ENCODE measurements at places on chromosomes 13 and 19. TPM values are rescaled to one million over a fixed set of nuclear protein-coding genes. Genes with fewer than 3 reads are reported as not detected.

- peaks cover 3% of the 10 kb centered on the region for H3K36me3 ChIP-seq
- DNase-seq, result no peak
- H3K4me1 ChIP-seq, result no peaks in the 10 kb centered on the region
- no peak overlapping the region for H3K4me3 ChIP-seq
- no peaks in the 10 kb centered on the region for H3K27me3 ChIP-seq
Measured at GRCh38 chr13:97710797-97711196, 242.7 kb upstream of the IPO5 start.

GRCh38 chr19:51450730-51451307, 7.4 kb downstream of the SIGLEC8 start:
- H3K4me3 ChIP-seq, result no peak overlapping the region
- H3K4me1 ChIP-seq, result peaks cover 12% of the 10 kb centered on the region
- H3K27me3 ChIP-seq, result peaks cover 23% of the 10 kb centered on the region
- H3K36me3 ChIP-seq, result no peaks in the 10 kb centered on the region

GRCh38 chr19:13033819-13034611, 38.7 kb downstream of the NFIX start:
- peaks cover 2% of the 10 kb centered on the region for H3K27me3 ChIP-seq
- peak; percentile 55 for DNase-seq
- peaks cover 8% of the 10 kb centered on the region for H3K4me1 ChIP-seq
- peak overlapping the region; percentile 89 for H3K27ac ChIP-seq
- no peak overlapping the region for H3K4me3 ChIP-seq
- no peaks in the 10 kb centered on the region for H3K36me3 ChIP-seq

DNA sequence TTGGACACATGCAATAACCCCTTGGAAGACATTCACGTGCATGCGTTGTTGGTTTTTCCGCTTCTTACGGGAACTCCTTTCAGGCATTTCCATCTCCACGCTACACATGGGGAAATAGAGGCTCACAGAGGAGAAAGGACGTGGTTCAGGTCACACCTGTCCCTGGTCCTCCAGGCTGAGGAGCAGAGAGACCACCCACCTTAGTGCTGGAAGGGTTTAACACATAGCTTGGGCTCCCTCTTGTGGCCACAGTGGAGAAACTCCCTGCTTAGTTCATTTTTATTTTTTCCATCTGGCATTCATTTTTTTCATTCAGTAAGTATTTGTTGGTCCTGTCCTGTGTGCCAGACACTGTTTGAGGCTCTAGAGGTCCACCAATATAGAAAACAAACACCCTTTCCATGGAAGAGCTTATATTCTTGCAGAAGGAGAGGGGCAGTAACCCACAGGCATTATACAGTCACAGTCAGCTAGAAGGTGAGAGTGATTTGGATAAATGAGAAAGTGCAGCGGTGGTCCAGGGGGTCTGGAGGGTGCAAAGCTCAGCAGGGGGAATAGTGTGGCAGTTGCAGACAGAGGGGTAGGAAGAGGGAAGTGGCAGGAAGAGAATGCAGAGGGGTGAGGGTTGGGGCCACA, 24.2 kb upstream of the TTYH1 start:
- H3K4me3 ChIP-seq, result peak overlapping the region; percentile 57
- peaks cover 8% of the 10 kb centered on the region for H3K27me3 ChIP-seq
- no peak overlapping the region for H3K27ac ChIP-seq
- peaks cover 42% of the 10 kb centered on the region for H3K4me1 ChIP-seq
- H3K36me3 ChIP-seq, result no peaks in the 10 kb centered on the region

DNA sequence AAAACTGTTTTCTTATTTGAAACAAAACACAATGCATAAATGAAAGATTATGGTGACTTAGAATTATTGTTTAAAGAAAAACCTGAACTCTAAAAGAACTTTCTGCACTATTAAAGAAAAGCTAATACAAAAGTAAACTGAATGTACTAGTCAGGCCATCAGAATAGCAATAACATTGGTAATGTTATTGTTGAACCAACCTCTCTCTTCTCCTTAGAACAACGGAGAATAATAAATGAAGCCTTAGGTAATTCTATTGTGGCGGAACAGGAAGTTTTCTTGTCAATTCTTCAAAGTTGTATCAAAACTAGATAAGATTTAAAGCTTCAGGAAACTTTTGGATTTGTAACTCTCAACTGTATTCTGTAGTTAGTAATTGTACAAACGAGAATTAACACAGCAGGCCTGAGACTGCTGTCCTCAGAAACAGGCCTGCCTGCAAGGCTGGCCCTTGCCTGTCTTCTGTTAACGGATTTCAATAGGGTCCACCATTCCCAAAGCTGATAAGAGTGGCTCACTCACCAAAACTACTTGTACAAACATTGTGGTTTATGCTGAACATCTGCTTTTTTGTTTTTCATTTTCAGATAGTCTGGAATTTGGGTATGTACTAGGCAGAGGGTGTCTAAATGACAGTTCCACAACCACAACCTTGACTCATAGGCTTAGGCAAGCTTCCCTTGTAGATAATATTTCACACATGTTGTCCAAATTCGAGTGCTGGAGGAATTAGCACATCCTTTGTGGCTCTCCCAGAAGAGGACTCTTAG, 825.8 kb downstream of the GPC5 start:
- no peak overlapping the region for H3K4me3 ChIP-seq
- no peaks in the 10 kb centered on the region for H3K27me3 ChIP-seq
- no peak overlapping the region for H3K27ac ChIP-seq
- DNase-seq, result no peak
- no peaks in the 10 kb centered on the region for H3K36me3 ChIP-seq
- no peaks in the 10 kb centered on the region for H3K4me1 ChIP-seq

DNA sequence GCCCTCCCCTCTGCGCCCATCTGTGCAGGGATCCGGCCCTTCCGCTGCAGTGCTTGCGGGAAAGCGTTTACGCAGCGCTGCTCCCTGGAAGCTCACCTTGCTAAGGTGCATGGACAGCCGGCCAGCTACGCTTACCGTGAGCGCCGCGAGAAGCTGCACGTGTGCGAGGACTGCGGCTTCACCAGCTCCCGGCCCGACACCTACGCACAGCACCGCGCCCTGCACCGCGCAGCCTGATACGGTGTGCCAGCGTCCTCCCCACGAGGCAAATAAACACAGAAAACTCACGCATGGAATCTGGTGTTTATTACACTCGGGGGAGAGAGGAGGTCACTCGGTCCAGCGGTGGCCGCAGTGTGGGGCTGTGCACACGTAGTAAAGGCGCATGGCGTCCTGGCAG, 1.2 kb downstream of the POLR2I start:
- peaks cover 8% of the 10 kb centered on the region for H3K36me3 ChIP-seq
- H3K27me3 ChIP-seq, result peaks cover 11% of the 10 kb centered on the region
- H3K4me1 ChIP-seq, result peaks cover 45% of the 10 kb centered on the region
- H3K4me3 ChIP-seq, result peak overlapping the region; percentile 90
- no peak for DNase-seq

DNA sequence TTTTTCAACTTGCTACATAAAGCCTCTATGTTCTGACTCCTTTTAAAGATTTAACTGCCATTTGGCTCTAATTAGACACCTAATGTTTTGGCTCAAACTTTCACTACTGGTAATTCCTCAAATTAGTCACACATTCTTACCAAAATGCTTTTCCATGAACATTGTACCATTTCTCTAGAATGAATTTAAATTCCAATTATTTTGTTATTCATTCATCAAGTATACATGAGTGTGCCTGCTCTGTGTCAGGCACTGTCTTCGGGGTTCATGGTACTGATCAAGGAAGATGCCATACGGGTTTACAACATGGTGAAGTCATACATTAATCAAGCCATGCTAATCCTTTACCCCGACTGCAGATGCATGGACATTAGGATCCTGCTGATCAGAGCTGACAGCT, 69.1 kb upstream of the POSTN start:
- H3K27ac ChIP-seq, result no peak overlapping the region
- H3K36me3 ChIP-seq, result no peaks in the 10 kb centered on the region
- DNase-seq, result no peak
- no peak overlapping the region for H3K4me3 ChIP-seq
- H3K4me1 ChIP-seq, result no peaks in the 10 kb centered on the region
- H3K27me3 ChIP-seq, result no peaks in the 10 kb centered on the region

DNA sequence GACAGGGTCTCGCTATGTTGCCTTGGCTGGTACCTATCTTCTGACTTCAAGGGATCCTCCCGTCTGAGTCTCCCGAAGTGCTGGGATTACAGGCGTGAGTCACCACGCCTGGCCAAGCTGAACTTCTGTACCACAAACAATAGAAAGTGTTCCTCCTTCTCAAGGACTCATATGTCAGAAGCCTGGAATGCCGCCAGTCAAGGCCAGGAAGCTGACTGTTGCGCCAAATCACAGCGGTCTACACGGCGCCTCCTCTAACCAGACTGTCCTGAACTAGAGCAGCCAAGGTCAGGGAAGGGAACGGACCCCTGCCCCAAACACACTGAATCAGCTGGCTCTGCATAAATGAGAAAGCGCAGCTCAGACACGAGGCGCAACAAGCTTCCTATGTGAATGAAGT, 14.6 kb downstream of the RAB20 start:
- no peak overlapping the region for H3K27ac ChIP-seq
- DNase-seq, result no peak
- H3K4me3 ChIP-seq, result no peak overlapping the region
- H3K27me3 ChIP-seq, result peaks cover 2% of the 10 kb centered on the region
- no peaks in the 10 kb centered on the region for H3K4me1 ChIP-seq
- no peaks in the 10 kb centered on the region for H3K36me3 ChIP-seq

DNA sequence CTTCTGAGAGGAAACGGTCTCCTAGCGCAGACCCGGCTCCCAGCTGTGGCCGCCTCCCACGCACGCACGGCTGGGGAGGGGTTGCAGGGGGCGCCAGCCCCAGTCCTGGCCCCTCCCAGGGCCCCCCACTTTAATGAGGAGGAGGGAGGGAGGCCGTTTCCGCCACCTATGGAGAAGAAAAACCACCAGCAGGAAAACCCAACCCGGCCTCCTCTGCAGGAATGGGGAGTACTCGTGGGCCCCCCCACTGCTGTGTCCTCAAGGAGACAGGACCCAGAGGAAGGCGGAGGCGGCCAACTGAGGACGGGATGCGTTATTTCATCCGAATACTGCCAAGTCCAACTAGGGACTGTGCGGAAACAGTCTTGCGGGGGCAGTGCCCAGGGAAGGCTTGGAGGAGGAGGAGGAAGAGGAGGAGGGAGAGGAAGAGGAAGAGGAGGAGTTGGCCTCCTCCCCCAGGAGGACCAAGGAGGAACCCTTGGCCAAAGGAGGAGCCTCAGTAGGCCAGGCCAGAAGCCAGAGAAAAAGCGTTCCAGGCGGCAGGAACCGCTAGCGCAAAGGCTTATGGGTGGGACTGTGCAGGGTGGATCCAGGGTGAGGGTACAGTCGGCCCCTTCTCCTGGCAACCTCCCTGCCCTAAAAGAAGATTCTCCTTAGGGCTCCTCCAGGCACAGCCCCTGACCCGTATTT, 3.9 kb upstream of the SSBP4 start:
- H3K4me3 ChIP-seq, result no peak overlapping the region
- DNase-seq, result no peak
- H3K4me1 ChIP-seq, result peaks cover 55% of the 10 kb centered on the region
- H3K27ac ChIP-seq, result peak overlapping the region; percentile 98
- peaks cover 23% of the 10 kb centered on the region for H3K27me3 ChIP-seq

- no peak for DNase-seq
- H3K4me1 ChIP-seq, result no peaks in the 10 kb centered on the region
- H3K4me3 ChIP-seq, result no peak overlapping the region
- peaks cover 4% of the 10 kb centered on the region for H3K27me3 ChIP-seq
Measured at GRCh38 chr13:30862707-30863106, 43.4 kb upstream of the MEDAG start.

DNA sequence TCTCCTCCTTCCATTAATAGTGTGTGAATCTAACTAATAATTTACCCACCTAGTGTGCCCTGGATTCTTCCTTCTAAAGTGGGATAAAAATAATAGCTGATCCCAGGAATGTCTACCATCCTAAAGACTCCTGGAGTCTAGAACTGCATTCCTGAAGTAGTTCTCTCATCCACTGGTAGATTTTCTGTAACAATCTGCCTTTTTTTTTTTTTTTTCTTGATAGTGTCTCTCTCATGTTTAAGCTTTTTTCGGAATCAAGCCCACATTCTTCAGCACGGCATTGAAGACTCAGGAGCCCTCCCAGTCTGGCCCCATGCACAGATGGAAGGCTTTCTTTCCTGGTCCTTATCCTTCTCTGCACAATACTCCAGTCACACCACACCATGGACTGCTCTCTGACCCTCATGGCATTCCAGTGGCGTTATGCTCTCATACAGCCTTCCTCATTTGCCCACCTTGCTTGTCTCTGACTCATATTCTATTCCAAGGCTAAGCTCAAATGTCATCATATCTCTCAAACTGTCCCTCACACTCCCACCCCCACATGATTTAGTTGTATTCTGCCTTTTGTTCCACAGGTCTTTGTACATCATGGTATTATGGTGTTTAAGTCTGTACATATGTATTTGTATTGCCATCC, 68.7 kb upstream of the FRY start:
- no peak overlapping the region for H3K4me3 ChIP-seq
- H3K4me1 ChIP-seq, result no peaks in the 10 kb centered on the region
- no peak overlapping the region for H3K27ac ChIP-seq

GRCh38 chr19:46386996-46387712, 26.2 kb downstream of the CCDC8 start:
- no peak overlapping the region for H3K4me3 ChIP-seq
- H3K27me3 ChIP-seq, result no peaks in the 10 kb centered on the region
- peaks cover 7% of the 10 kb centered on the region for H3K4me1 ChIP-seq
- peak overlapping the region; percentile 29 for H3K27ac ChIP-seq

DNA sequence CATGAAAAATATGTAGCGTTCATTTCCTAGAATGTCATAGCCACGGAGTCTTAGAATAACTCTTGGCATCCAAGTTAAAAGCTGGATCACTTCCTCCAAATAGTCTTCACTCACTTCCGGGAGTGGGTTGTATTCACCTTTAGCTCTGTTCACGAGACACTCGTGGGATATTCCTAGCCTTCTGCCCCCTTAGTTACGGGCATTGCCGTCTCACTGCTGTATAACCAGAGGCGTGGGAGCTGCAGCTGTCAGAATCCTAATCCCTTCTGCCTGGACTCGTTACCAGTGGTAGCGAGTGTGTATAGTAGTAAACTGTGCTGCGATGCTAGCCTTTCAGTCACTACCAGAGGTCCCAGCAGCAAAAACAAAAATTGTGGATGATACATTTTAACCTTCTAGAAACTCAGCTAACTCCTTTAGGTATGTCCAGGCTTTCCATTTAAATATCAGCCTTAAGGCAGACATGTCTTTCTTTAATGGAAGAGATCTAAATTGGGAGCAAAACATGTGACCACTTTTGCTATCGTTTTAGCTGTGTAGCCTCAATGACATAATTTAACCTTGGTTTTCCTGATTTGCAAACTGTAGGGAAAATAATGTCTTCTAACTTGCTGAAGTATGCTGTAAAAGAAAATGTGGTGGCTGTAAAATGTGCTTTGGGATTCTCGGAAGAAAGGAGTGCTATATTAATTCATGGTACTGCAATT, 34.1 kb downstream of the ERCC5 start:
- H3K27ac ChIP-seq, result no peak overlapping the region
- peaks cover 12% of the 10 kb centered on the region for H3K36me3 ChIP-seq
- H3K4me3 ChIP-seq, result no peak overlapping the region
- no peaks in the 10 kb centered on the region for H3K27me3 ChIP-seq

GRCh38 chr13:98992355-98992754, 14.5 kb upstream of the DOCK9 start:
- no peak overlapping the region for H3K27ac ChIP-seq
- H3K36me3 ChIP-seq, result no peaks in the 10 kb centered on the region
- peaks cover 14% of the 10 kb centered on the region for H3K4me1 ChIP-seq
- no peak for DNase-seq
- H3K4me3 ChIP-seq, result no peak overlapping the region

- peaks cover 1% of the 10 kb centered on the region for H3K27me3 ChIP-seq
- peak; percentile 22 for DNase-seq
- H3K36me3 ChIP-seq, result no peaks in the 10 kb centered on the region
- H3K27ac ChIP-seq, result no peak overlapping the region
- peaks cover 22% of the 10 kb centered on the region for H3K4me1 ChIP-seq
Measured at GRCh38 chr19:10871711-10872545, 575 bp downstream of the CARM1 start.

OR7D2 gene
- polyA plus RNA-seq, result not detected

TIMM13 gene
- polyA plus RNA-seq, result 74.3 TPM

CAPN12 gene
- 55.1 TPM for polyA plus RNA-seq

ANKRD24 gene
- polyA plus RNA-seq, result not detected

PRDX2 gene
- 159 TPM for polyA plus RNA-seq

OR4F17 gene
- polyA plus RNA-seq, result not detected

C19orf47 gene
- polyA plus RNA-seq, result 12.5 TPM

ELAVL3 gene
- not detected for polyA plus RNA-seq
